Adrenal gland (tissue), 19 donors: ENCODE measurements at places on chromosomes 13 and 19. TPM values are rescaled to one million over a fixed set of nuclear protein-coding genes. Genes with fewer than 3 reads are reported as not detected.

CPB2 gene
- not detected for total RNA-seq

GIPR gene
- total RNA-seq = not detected

IFNL1 gene
- not detected for total RNA-seq

ALG5 gene
- 28.2 TPM for total RNA-seq

- H3K4me1 ChIP-seq = peaks cover 5% of the 10 kb centered on the region
- H3K27ac ChIP-seq = no peak overlapping the region
- H3K4me3 ChIP-seq = no peak overlapping the region
Observed at GRCh38 chr19:11578258-11579142, 1.1 kb upstream of the ACP5 start.

- H3K27me3 ChIP-seq = no peaks in the 10 kb centered on the region
- H3K27ac ChIP-seq = no peak overlapping the region
- DNase-seq = no peak
- no peak overlapping the region for H3K4me3 ChIP-seq
- H3K4me1 ChIP-seq = peaks cover 10% of the 10 kb centered on the region
Observed at GRCh38 chr13:110574161-110574560, 12.6 kb upstream of the RAB20 start.

- H3K4me3 ChIP-seq = no peak overlapping the region
- DNase-seq = no peak
- H3K4me1 ChIP-seq = no peaks in the 10 kb centered on the region
- no peaks in the 10 kb centered on the region for H3K36me3 ChIP-seq
Observed at GRCh38 chr13:103935117-103935516, 868.9 kb upstream of the SLC10A2 start.

- H3K4me3 ChIP-seq = no peak overlapping the region
- no peak for DNase-seq
Observed at GRCh38 chr19:9941231-9941630, 4.9 kb upstream of the OLFM2 start.

DNA sequence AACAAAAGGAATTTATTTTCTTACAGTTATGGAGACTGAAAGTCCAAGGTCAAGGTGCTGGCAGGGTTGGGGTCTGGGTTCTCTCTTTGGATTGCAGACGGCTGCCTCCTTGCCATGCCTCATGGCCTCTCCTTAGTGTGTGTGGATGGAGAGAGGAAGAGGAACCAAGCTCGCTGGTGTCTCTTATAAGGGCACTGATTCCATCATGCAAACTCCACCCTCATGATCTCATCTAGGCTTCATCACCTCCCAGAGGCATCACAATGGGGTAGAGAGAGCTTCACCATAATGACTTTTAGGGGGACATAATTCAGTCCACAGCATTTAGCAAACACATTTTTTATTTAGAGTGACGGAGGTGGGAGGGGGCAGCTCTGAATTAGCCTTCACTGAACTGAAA lies 104.9 kb upstream of the ABCC4 start:
- no peaks in the 10 kb centered on the region for H3K27me3 ChIP-seq
- no peak overlapping the region for H3K27ac ChIP-seq
- H3K36me3 ChIP-seq = no peaks in the 10 kb centered on the region
- H3K4me1 ChIP-seq = peaks cover 8% of the 10 kb centered on the region
- no peak for DNase-seq

DNA sequence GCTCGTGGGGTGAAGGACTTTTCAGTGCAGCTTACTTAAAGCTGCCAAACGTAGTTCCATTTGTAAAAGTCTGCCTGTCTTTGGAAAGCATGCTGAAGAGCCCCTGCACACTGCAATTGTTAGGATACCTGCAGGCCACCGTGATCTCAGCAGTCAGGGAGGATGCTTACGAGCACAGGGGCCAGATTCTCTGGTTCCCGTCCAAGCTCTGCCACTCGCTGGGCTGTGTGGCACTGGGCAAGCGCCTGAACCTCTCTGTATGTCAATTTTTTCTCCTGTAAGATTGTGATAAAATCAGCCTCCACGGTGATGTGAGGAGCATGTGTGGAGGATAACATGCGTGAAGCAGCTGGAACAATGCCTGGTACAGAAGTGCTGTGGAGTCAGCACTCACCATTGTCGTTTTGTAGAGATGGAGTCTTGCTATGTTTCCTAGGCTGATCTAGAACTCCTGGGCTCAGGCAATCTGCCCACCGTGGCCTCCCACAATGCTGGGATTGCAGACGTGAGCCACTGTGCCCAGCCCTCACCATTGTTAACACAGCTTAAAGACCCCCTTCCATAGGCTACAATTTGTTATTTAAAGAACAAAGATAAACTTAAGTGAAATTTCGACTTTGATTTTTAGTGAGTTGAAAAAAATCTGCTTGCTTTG lies 3.5 kb downstream of the ADPRHL1 start:
- H3K4me1 ChIP-seq = no peaks in the 10 kb centered on the region
- H3K27me3 ChIP-seq = no peaks in the 10 kb centered on the region
- H3K27ac ChIP-seq = no peak overlapping the region
- no peaks in the 10 kb centered on the region for H3K36me3 ChIP-seq

DNA sequence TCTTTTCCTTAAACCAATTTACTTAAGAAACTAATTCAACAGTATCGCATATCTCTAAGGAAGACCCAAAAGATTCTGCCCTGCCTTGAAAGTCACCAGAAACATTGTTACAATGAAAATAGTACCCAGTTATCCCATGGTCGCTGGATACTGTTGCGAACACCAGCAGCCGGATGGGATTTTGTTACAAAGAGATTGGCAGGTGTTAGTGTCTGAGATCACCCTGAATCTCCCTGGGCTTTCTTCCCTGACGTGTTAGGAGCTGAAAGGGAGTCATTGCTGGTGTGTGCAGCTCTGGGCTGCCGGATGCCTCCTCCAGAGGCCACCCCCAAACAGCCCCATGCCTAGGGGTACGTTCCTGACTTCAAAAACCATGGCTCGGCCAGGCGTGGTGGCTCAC lies 38.2 kb downstream of the PTPRS start:
- DNase-seq = no peak
- no peaks in the 10 kb centered on the region for H3K27me3 ChIP-seq
- H3K27ac ChIP-seq = no peak overlapping the region

DNA sequence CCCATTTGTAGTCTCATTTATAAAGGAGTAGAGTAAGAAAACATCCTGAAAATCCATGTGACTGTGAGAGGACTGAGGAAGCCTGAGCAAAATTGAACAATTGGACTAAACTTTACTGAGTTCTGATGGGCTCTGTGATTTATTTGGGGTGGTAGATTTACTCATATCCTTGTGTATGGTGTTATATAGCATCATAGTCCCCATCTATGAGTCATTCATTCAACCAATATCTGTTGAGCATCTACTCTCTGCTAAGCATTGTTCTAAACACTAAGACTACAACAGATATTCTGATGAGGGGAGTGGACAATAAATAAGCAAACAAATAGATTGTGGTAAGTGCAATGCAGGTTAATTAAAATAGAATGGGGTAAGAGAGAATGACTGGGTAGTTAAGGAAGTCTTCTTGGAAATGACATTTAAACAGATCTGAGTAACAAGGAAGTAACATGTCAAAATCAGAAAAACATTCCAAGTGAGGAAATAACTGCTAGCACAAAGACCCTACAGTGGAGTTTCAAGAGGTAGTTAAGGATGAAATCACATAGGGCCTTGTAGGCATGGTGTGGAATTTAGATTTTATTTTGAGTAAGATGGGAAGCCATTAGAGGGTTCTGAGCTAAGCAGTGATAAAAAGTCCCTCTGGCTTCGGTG lies 36.3 kb upstream of the MLNR start:
- no peak for DNase-seq
- H3K4me1 ChIP-seq = no peaks in the 10 kb centered on the region
- H3K4me3 ChIP-seq = no peak overlapping the region
- H3K27me3 ChIP-seq = no peaks in the 10 kb centered on the region
- H3K36me3 ChIP-seq = peaks cover 34% of the 10 kb centered on the region
- no peak overlapping the region for H3K27ac ChIP-seq

GRCh38 chr19:30686176-30686820 lies 314.1 kb downstream of the ZNF536 start:
- no peaks in the 10 kb centered on the region for H3K4me1 ChIP-seq
- H3K27ac ChIP-seq = no peak overlapping the region
- no peaks in the 10 kb centered on the region for H3K36me3 ChIP-seq
- no peak for DNase-seq

- H3K4me1 ChIP-seq = peaks cover 25% of the 10 kb centered on the region
- DNase-seq = no peak
- no peaks in the 10 kb centered on the region for H3K36me3 ChIP-seq
- no peak overlapping the region for H3K4me3 ChIP-seq
- no peaks in the 10 kb centered on the region for H3K27me3 ChIP-seq
Observed at GRCh38 chr19:49110567-49110966, 3.6 kb upstream of the LIN7B start.

GRCh38 chr19:2337329-2337707 lies 8.8 kb downstream of the SPPL2B start:
- no peaks in the 10 kb centered on the region for H3K4me1 ChIP-seq
- peaks cover 19% of the 10 kb centered on the region for H3K36me3 ChIP-seq
- H3K4me3 ChIP-seq = no peak overlapping the region
- H3K27ac ChIP-seq = no peak overlapping the region
- peak; percentile 49 for DNase-seq

- H3K4me1 ChIP-seq = no peaks in the 10 kb centered on the region
- DNase-seq = no peak
- H3K4me3 ChIP-seq = no peak overlapping the region
- no peak overlapping the region for H3K27ac ChIP-seq
- no peaks in the 10 kb centered on the region for H3K27me3 ChIP-seq
Observed at GRCh38 chr13:35832551-35832950, 298.6 kb downstream of the DCLK1 start.
